ENCODE measurements at places on chromosomes 3 and 15. TPM values are rescaled to one million over a fixed set of nuclear protein-coding genes. Genes with fewer than 3 reads are reported as not detected.

- no peak for DNase-seq
- no peaks in the 10 kb centered on the region for H3K4me1 ChIP-seq
- no peaks in the 10 kb centered on the region for H3K36me3 ChIP-seq
- no peaks in the 10 kb centered on the region for H3K27me3 ChIP-seq
Measured at GRCh38 chr3:98766924-98767323, 3.8 kb downstream of the ST3GAL6 start.

The MEX3B gene
- total RNA-seq: 10.4 TPM

DNA sequence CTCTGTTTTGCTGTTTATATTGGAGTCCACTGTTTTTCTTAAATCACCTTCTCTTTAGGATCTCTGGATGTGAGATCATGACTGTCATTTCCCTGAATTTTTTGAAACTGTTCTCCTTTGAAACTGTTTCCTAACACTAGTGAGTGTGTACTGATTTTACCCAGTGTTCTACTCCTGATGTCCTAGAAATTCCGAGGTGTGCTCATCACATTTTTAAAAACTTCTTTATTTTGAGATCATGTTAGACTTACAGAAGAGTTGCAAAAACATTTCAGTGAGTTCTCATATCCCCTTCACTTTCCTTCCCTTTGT is 292.6 kb downstream of the NFKBIZ start:
- no peak for DNase-seq
- no peaks in the 10 kb centered on the region for H3K36me3 ChIP-seq
- H3K27me3 ChIP-seq: no peaks in the 10 kb centered on the region
- no peak overlapping the region for H3K27ac ChIP-seq
- H3K4me3 ChIP-seq: no peak overlapping the region
- no peaks in the 10 kb centered on the region for H3K4me1 ChIP-seq

The IQCF5 gene
- total RNA-seq: not detected

- no peaks in the 10 kb centered on the region for H3K27me3 ChIP-seq
- no peak overlapping the region for H3K27ac ChIP-seq
- no peak overlapping the region for H3K4me3 ChIP-seq
- H3K36me3 ChIP-seq: no peaks in the 10 kb centered on the region
- DNase-seq: no peak
Measured at GRCh38 chr15:54941417-54941816, 255.3 kb downstream of the RSL24D1 start.

The HRG gene
- not detected for total RNA-seq

DNA sequence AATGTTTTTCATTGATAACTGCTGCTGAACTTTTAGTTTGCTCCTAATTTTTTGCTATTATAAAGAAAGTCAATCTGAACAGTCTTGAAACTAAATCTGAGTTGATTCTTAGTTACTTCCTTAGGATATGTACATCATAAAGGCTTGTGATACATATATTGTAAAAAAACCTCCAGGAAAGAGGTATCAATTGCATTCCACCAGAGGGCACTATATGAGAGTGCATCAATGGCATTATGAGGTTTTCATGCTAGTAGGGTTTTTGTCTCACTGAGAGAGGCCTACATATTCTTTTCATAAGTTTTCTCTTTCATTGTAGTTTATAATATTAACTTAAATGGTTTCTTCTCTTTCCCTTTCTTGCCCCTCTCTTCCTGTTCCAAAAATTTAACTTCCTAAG is 46.9 kb downstream of the PIK3R4 start:
- H3K4me3 ChIP-seq: no peak overlapping the region
- no peak overlapping the region for H3K27ac ChIP-seq
- peaks cover 38% of the 10 kb centered on the region for H3K36me3 ChIP-seq
- no peaks in the 10 kb centered on the region for H3K4me1 ChIP-seq

- H3K36me3 ChIP-seq: no peaks in the 10 kb centered on the region
- DNase-seq: no peak
- H3K27ac ChIP-seq: no peak overlapping the region
- H3K4me3 ChIP-seq: no peak overlapping the region
Measured at GRCh38 chr3:153431076-153431475, 269.1 kb downstream of the RAP2B start.

DNA sequence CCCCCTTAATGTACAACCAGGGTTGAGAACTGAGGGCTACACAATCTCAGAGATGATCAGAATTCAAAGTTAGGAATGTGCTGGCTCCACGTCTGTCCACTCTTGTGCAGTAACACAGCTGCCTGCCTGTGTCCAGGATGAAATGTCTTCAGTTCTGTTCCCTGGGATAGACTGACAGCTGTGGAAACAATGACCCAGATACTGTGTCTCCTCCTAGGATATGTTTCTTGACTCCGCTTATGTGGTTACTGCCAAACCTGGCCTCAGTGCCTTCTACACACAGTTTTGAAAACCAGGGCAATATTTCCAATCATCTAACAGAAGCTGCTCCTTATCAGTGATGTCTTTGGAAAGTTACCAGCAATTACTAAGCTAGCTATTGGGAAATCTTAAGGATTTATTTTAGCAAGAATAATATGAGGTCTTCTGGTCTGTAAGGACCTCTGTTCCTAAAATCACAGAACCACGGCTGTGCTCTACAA is 67.6 kb downstream of the NOX5 start:
- no peak for DNase-seq
- no peak overlapping the region for H3K27ac ChIP-seq
- H3K27me3 ChIP-seq: no peaks in the 10 kb centered on the region
- H3K4me1 ChIP-seq: peaks cover 24% of the 10 kb centered on the region
- H3K36me3 ChIP-seq: no peaks in the 10 kb centered on the region

DNA sequence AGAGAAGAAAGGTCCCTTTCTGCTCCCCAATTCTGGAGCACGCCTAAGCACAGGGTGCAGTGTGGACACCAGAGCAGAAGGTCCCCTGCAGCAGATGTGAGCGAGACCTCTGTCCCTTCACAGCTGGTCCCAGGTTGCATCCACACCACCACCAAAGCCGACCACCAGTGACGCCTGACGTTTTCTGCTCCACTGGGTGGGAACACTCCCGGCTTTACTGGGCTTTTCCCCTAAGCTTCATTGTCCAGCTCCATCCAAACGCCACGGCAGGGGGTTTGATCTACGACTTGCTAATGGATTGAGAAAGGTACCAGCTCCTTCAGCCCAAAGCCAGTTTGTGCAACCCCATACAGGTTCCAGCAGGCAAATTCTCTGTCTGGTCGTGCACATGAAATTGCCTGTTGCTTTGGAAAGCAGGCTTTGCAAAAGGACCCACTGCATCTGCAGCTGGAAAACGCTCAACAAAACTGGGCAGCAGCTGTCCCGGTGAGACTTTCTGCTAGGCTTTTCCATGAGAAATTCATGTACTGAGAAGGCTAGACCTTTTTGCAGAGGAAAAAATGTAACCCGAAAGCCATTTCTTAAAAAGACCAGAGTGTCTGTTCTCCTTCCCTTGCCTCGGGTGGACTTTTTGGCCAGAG is 31.1 kb downstream of the ADAMTS17 start:
- peaks cover 2% of the 10 kb centered on the region for H3K36me3 ChIP-seq
- no peaks in the 10 kb centered on the region for H3K27me3 ChIP-seq
- no peak overlapping the region for H3K4me3 ChIP-seq
- no peak for DNase-seq
- no peak overlapping the region for H3K27ac ChIP-seq
- H3K4me1 ChIP-seq: no peaks in the 10 kb centered on the region

The GXYLT2 gene
- total RNA-seq: 2.6 TPM

The PLS1 gene
- 20.4 TPM for total RNA-seq

DNA sequence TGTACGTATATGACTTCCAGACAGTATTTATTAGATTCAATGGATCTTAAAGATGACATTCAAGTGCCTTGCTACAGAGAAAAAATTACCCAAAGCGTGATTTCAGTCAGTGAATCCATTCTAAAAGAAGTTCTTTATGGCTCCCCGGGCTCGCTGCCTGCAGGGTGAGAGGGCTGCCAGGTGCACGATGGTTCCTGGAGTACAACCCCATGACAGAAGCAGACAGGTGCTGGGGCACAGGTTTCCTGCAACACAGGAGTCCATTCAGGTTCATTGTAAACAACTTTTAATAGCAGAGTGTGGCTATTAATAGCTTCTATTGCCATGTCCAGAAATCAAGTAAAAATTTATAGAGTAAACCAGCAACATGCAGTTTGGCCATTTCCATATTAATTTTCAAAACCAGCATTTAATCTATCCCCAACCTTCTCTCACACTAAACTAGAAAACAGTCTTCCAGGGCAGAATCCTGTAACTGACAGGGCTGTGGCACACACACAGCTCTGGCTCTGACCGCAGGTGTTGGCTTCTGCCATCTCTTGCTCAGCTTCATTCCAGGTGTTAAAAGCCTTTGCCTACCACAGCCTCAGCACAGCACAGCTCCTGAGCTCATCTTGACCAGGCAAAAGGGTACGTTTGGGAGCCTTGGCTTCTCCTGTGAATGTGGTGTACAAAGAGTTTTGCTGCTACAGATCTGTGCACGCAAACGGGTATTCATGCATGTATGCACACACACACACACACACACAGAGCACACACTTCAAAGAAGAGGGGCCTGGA is 185.9 kb downstream of the MEX3B start:
- H3K4me3 ChIP-seq: no peak overlapping the region
- H3K4me1 ChIP-seq: no peaks in the 10 kb centered on the region
- no peaks in the 10 kb centered on the region for H3K27me3 ChIP-seq
- peaks cover 32% of the 10 kb centered on the region for H3K36me3 ChIP-seq
- no peak overlapping the region for H3K27ac ChIP-seq

DNA sequence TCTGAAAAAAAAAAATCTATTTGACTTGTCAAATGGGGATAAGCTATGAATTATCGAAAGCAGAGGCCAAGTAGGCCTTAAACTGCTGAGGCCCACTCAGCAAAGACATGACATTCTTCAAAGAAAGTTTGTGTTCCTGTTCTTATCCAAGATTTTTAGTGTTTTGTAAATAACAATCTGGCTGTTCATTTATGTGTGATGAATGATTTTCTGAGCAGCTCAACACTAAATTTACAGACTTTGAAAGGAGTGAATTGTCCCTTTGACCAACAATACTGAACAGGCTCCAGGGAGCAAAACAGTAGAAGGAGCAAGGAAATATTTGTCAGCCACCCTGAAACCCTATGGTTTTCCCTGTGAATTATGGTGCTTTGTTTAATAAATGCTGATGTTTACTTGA is 512.6 kb upstream of the NAALADL2 start:
- H3K36me3 ChIP-seq: peaks cover 14% of the 10 kb centered on the region
- no peaks in the 10 kb centered on the region for H3K27me3 ChIP-seq
- no peak overlapping the region for H3K27ac ChIP-seq
- no peak overlapping the region for H3K4me3 ChIP-seq

GRCh38 chr3:44680921-44681455 is 31.5 kb upstream of the ZNF502 start:
- DNase-seq: no peak
- H3K4me1 ChIP-seq: no peaks in the 10 kb centered on the region
- no peaks in the 10 kb centered on the region for H3K27me3 ChIP-seq
- peaks cover 21% of the 10 kb centered on the region for H3K36me3 ChIP-seq
- H3K4me3 ChIP-seq: no peak overlapping the region

GRCh38 chr3:53473422-53473821 is 21.0 kb upstream of the CACNA1D start:
- H3K27ac ChIP-seq: no peak overlapping the region
- H3K4me1 ChIP-seq: no peaks in the 10 kb centered on the region
- no peaks in the 10 kb centered on the region for H3K36me3 ChIP-seq
- H3K27me3 ChIP-seq: no peaks in the 10 kb centered on the region

DNA sequence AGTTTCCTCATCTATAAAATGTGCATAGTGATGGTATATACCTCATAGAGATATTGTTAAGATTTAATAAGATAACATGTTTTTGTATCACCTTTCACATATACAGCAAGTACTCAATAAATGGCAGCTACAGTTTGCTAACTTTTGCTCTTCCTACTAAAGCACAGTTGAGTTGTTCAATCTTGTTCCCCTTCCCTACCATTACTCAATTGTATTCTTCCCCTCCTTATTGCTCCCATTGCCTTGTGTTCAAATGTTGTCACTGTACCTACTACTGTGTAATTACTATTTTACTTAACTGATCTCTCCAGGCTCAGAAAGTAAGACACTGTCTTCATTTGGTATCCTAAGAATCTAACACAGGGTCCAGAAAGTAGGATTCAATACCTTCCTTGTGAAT is 5.5 kb downstream of the CD47 start:
- H3K4me3 ChIP-seq: no peak overlapping the region
- H3K27me3 ChIP-seq: no peaks in the 10 kb centered on the region
- no peak overlapping the region for H3K27ac ChIP-seq
- H3K36me3 ChIP-seq: no peaks in the 10 kb centered on the region

The KCNMB2 gene
- not detected for total RNA-seq

The IQCH gene
- 1.9 TPM for total RNA-seq

DNA sequence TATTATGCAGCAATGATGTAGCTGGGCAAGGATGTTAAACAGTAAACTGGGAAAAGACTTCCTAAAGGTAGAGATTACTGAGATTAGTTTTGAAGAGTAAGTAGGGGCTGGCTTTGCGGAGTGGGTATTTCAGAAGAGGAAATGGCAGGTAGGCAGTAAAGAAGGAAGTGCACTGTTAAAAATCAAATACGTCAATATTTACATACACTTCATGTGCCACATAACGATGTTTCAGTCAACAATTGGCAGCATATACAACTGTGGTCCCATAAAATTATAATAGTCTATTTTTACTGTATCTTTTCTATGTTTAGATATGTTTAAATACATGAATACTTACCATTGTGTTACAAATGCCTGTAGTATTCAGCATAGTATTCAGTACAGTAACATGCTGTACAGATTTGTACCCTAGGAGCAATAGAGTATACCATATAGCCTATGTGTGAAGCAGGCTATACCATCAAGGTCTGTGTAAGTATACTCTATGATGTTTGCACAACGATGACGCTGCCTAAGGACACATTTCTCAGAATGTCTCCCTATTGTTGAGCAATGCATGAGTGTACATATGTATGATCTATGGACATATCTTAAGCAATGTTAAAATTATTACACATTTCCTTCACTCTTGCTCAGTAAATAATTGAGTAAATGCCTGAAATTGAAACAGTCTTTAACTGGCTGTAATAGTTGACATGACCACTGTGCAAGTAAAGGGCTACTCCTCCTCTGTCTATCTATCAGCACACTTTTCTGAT is 196.7 kb downstream of the ISL2 start:
- no peak overlapping the region for H3K27ac ChIP-seq
- no peaks in the 10 kb centered on the region for H3K36me3 ChIP-seq
- no peak for DNase-seq
- H3K4me1 ChIP-seq: no peaks in the 10 kb centered on the region
- H3K27me3 ChIP-seq: no peaks in the 10 kb centered on the region

The ZMYND10 gene
- 0.61 TPM for total RNA-seq

DNA sequence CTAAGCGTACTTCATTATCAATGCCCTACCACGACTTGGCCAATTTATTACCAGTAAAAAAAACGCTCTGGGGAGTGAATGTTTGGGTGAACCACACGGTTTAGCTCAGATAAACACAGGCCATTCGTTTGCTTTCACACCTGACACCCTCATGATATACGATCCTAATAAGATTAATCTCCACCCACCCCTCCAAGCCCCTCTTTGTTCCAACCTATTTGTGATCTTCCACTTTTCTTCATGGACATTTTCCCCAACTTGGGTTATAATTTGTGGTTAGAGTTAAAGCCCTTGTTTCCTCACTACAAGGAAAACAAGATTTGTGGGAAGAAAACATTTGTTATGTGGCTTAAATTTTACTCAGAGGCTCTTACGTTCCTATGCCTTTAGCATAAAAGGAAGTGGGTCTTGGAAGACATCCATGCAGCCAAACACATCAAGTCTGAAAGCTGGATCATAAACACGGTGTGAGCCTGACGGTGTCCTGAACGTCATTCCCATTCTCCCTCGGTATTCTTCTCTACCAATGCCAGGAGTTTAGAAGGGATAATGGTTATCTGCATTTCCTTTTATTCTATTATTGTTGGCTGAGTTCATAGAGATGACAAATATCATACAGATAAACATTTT is 518.9 kb downstream of the NR2F2 start:
- no peak overlapping the region for H3K4me3 ChIP-seq
- H3K27ac ChIP-seq: no peak overlapping the region
- peaks cover 1% of the 10 kb centered on the region for H3K36me3 ChIP-seq
